Right ventricle myocardium inferior (tissue), 1 donor: ENCODE measurements at places on chromosomes 6 and 20. TPM values are rescaled to one million over a fixed set of nuclear protein-coding genes. Genes with fewer than 3 reads are reported as not detected.

TUBB1 gene
- 0.27 TPM for total RNA-seq

LAMA2 gene
- 119 TPM for total RNA-seq

C20orf141 gene
- not detected for total RNA-seq

FKBP5 gene
- total RNA-seq: 101 TPM

DNA sequence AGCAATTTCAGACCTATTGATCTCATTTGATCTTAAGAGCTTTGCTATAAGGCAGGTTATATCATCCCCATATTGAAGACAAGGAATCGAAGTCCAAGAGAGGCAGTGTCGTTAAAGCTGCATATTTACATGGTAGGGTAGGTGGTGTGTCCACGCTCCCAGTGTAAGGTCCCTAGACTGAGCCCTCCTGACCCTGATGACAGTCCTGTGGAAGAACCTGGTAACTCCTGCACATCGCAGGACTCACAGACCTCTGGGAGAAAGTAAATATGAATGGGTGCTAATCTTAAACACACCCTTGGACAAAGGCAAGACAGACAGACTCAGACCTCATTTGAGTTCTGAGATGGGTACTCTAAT, 602 bp upstream of the HLA-DPB1 start:
- no peak for DNase-seq

CST7 gene
- total RNA-seq: 1.4 TPM

PBOV1 gene
- not detected for total RNA-seq

GRCh38 chr6:137025786-137026730, 18.7 kb downstream of the IL20RA start:
- DNase-seq: no peak

EMILIN3 gene
- total RNA-seq: 6.6 TPM

- no peak for DNase-seq
Observed at GRCh38 chr6:126302191-126302590, 37.7 kb upstream of the CENPW start.
